ENCODE measurements at places on chromosomes 11 and 22.
A peak's percentile ranks its signal among the peaks of the same experiment; 100 is the strongest.

- DNase-seq: no peak
Measured at GRCh38 chr11:85918910-85919794, 64.0 kb downstream of the CCDC83 start.

DNA sequence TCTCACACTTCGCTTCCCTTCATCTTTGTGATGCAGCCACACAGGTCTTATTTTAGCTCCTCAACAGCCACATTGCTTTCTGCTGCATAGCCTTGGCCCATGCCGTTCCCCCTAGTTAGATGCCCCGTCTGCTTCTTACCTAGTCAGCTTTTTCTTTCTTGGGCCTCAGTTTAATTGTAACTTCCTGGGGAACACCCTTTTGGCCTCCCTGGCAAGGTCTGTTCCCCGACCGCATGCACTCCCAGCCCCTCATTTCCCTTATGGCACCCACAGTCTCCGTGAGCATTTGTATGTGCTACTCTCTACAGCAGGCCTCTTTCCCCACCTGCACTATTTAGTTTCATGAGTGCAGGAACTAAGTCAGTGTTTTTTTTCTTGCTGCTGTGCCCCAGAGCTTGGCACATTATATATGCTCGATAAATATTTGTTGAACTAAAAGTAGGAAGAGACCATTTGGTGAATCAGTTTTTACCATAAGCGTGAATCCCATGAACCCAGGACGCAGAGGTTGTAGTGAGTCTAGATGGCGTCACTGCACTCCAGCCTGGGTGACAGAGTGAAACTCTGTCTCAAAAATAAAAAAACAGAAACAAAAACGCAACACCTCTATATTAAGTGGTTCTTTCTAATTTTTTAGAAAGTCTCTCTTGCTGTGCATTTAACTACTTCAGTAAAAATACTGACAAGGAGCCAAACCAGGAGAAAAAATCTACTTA, 38.5 kb downstream of the TNRC6B start:
- no peak for DNase-seq

GRCh38 chr11:14773755-14774154, 118.3 kb downstream of the CYP2R1 start:
- no peak for DNase-seq

GRCh38 chr11:75496305-75496752, 29.4 kb downstream of the GDPD5 start:
- no peak for DNase-seq

DNA sequence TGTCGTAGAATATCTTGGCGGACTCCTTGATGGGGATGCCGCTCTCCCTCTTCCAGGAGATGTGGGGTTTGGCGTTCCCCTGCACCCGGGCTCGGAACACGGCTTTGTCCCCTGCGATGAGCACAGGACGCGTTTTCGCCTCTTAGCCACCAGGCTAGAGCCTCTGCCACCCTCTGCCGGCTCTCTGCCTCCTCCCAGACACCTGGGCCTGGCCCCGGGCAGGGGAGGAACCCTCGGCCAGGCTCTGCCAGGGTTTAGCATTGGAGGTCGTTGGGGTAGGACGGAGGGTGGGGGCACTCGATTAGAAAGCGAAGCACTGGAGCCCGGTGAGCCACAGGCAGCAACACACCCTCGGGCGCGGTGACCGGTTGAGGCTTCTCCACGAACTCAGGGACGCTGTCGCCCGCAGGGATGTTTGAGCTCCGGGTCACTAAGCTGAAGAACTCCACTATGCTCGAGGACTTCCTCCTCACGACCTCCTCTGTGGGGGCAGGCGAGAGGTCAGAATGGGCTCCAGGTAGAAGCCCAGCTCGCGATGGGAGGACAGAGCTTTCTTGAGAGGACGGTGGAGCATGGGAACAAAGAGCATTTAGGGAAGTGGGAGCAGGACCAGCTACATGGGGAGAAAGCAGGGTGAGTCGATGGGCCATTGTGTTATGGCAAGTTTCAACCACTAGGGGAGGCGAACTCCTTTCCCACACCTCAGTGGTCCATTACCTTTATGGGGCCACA, 4.3 kb downstream of the IGSF22 start:
- peak; percentile 26 for DNase-seq

GRCh38 chr11:44452827-44453572, 112.5 kb upstream of the CD82 start:
- no peak for DNase-seq

- DNase-seq: no peak
Measured at GRCh38 chr11:116721988-116722387, 50.8 kb downstream of the BUD13 start.

DNA sequence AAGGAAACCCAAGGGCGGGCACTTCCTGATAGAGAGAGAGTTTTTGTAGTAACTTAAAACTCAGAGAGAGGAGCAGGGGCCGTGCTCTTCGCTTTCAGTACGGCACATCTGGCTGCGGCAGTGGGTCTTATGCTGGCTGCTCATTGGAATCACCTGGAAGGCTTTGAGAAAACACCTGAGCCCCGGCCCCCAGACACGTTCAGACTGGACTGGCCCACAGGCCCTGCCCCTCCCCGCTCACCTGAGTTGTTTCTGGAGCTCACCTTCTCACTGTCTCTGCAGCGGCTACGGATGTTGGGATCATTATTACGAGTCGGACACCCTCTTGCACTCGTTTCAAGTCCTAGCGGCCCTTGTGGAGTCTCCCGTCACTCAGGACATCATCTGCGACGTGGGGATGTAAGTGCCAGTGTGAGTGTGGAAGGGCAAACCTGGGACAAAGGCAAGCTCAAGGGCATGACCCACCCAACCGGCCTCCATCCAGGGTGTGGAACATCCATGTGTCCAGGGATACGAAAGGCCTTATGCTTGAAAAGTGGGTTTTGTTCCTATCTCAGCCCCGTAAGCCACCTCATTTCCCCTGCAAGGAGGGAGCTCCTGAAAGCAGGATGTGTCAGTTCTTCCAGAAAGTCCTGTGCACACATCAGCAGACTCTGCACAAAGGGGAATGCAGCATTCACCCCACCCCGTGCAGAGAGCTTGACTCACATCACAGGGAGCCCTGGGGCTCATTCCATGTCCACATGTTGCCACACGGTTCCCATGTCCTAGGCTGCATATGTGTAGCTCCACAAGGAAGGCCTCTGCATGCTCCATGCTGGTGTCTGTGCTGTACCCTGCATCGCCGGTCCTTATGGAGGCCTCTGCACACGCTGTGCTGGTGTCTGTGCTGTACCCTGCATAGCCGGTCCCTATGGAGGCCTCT, 5.4 kb downstream of the NADSYN1 start:
- no peak for DNase-seq

GRCh38 chr11:10984250-10984649, 126.4 kb upstream of the ZBED5 start:
- no peak for DNase-seq

- DNase-seq: no peak
Measured at GRCh38 chr11:118957968-118958367, 1.9 kb downstream of the UPK2 start.

DNA sequence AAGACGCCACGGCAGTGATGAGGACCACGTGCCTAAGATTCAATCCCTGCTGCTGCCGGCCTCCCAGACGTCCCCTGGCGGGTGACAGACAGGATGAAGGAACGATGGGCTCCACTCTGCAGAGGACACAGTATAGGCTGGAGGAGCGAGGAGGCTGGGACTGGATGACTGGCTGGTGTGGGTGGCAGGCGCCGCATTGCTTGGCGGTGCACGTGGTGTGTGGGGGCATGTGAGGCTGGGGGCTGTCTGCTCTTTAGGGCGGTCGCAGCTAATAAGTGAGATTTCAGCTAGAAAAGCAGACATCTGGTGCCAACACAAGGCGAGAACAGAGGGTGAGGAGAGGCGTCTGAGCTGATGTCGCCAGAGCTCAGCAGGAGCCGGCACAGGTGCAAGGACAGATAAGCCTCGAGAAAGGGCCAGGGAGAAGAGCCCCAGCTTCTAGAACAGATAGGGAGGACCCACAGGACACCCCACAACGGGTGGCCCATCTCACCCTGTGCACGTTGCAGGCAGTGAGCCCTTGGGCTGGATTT, 33.2 kb downstream of the TSPAN4 start:
- DNase-seq: no peak

- no peak for DNase-seq
Measured at GRCh38 chr11:6253197-6253596, 6.4 kb upstream of the CCKBR start.

DNA sequence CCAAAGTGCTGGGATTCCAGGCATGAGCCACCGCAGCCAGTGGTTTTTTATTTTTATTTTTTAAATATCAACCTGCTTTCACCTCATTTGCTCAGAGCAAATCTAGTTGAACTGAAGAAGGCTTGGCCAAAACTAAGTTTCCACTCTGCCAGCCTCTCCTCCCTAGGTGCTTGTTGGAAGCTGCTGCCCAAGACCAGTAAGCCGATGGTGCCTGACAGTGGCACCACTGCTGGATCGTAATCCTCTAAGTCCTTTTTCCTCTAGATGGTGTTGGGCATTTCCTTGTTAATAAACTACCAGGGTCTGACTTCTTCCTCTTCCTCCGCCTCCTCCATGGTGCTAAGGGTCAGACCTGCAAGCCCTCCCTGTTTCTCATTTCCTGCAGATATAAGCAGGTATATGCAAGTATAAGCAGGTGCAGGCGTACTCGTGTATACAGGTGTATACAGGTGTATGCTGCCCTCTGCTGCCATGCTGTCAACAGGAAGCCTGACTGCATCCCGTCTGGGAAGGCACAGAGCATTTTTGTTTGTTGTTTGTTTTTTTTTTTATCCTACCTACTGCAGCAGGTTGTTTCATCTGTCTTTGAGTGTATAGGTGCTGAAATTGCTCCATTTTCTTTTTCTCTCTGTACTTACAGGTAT, 1.6 kb downstream of the NADSYN1 start:
- no peak for DNase-seq

GRCh38 chr11:69443968-69444364, 37.5 kb upstream of the LINC01488 start:
- no peak for DNase-seq

- DNase-seq: no peak
Measured at GRCh38 chr11:130114281-130114680, 44.6 kb downstream of the APLP2 start.

DNA sequence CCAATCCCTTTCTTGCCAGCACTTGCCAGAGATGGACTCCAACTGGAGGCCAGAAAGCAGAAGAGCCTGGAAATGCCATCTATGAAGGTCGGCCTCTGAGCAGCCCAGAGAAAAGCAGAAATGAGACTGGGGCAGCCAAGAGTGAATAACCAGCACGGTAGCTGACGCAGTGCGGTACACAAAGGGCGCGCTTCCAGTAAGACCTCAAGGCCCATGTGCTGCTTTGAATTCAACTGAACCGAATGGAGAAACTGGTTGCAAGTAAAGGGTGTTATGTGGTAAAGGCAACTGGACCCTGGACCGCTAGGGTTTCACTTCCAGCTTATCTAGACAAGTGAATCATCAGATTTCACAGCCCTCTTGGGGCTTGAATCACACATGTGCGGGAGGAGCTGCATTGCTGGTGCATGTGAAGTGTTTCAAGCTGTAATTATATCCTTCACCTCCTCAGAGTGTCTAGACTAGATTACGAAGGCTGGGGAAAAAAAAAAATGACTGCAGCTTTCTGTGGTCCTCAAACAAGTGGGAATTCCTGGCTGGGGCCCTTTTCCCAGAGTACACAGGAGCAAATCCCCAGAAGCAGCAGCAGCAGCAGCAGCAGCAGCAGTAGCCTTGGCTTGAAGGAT, 128.9 kb downstream of the CCDC34 start:
- DNase-seq: no peak

GRCh38 chr11:129691142-129691541, 124.5 kb upstream of the TMEM45B start:
- DNase-seq: no peak

DNA sequence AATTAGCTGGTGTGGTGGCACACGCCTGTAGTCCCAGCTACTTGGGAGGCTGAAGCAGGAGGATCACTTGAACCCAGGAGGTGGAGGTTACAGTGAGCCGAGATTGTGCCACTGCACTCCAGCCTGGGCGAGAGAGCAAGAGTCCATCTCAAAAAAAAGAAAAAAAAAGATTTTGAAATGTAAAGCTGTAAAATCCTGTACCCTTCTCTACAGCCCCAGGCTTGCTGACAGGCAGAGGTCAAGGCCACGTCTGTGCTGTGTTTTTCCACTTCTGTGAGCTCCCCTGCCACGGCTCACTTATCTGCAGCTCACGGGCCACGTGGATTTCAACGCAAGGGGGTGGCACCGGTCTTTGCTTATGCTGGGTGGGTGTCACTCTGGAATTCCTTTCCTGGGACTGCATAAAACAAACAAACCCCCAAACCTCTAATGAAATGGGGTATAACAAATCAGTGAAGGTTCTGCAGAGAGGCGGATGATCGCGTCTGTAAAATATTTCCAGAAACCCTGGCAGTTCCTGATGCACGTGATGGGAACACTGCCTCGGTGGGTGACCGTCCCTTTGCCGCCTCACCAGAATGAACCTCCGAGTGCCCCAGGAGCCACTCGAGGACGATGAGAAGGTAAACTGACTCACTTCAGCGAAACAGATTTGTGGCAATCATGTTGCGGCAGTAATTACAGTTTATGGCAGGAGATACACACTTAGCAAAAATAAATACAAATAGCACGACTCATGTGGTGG, 44.0 kb upstream of the ATXN10 start:
- no peak for DNase-seq

DNA sequence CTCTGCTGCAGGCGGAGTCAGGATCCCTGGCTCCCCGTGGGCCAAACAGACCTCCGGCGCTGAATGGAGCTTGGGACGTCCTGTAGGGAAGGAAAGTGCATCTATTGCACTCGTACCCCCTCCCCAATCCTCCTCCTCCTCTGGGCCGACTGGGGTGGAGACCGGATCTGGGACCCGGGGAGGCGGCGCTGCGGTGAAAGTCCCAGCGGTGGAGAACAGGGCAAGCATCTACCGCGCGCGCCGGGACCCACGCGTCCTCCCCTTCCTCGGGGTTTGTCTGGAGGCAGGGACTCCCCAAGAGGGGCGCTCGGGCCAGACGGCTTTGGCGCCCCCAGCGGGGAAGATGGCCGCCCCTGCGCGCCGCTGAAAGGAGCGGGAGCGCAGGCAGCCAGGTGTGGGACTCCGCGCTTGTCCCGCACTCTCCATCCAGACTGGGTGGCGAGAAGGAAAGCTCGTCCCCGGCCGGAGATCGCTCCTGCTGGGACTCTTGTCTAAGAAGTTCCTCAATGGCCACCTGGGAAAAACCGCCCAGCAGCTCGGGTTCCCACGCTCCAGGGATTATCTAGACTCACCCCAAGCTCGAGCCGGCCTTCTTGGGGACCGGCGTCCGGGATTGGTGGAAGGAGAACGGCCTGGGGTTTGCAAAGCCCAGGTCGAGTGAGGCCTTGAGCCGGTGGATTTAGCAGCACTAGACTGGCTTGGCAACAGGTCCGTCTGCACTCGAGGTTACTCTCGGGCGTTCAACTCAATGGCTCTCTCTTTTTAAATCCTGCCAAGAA, 718 bp downstream of the FADS2 start:
- peak; percentile 56 for DNase-seq
